ENCODE measurements at places on chromosomes 1 and 21. TPM values are rescaled to one million over a fixed set of nuclear protein-coding genes. Genes with fewer than 3 reads are reported as not detected.
A peak's percentile ranks its signal among the peaks of the same experiment; 100 is the strongest.

C1QC gene
- 29.0 TPM for total RNA-seq

DNA sequence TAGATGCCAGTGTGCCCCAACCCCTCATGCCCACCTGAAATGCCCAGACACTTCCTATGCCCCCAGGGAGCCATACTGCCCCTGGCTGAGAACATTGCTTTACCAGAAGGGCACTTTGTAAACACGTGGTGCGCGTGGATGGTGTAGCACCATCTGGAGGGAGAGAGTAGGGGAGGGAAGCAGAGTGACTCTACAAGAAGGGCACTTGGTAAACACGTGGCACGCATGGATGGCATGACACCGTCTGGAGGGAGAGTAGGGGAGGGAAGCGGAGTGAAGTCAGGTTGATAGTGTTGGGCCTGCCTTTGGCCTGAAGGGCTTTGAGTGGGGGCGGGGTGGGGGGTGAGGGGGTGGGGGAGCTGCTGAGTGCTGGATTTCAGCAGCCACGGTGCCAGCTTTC is 324.0 kb upstream of the VAMP3 start:
- H3K27me3 ChIP-seq, result no peaks in the 10 kb centered on the region
- H3K27ac ChIP-seq, result no peak overlapping the region
- no peaks in the 10 kb centered on the region for H3K36me3 ChIP-seq
- no peaks in the 10 kb centered on the region for H3K4me1 ChIP-seq
- H3K4me3 ChIP-seq, result no peak overlapping the region

DNA sequence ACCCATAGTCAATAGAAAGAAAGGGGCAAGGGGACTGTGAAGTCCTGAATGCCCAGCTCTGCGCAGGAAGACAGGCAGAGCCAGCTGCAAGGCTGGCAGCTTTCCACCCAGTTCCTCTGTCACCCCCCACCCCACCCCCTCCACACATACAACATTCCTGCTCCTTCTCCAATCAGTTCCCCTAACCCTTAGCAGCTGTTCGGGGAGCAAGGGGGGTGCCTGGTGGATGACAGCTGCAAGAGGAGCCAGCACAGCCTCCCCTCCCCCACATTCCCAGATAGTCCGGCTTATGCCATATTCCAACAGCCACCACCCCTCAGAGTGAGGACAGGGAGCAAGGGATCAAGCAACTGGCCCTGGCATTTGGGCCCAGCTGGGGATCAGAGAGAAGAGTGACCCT is 9.7 kb downstream of the ARHGEF2 start:
- H3K36me3 ChIP-seq, result peaks cover 4% of the 10 kb centered on the region
- H3K4me3 ChIP-seq, result peak overlapping the region; percentile 55
- peak overlapping the region; percentile 89 for H3K27ac ChIP-seq
- no peaks in the 10 kb centered on the region for H3K27me3 ChIP-seq
- H3K4me1 ChIP-seq, result peaks cover 75% of the 10 kb centered on the region
- DNase-seq, result peak; percentile 78

SYNC gene
- total RNA-seq, result 52.6 TPM

SLC9C2 gene
- not detected for total RNA-seq

DNA sequence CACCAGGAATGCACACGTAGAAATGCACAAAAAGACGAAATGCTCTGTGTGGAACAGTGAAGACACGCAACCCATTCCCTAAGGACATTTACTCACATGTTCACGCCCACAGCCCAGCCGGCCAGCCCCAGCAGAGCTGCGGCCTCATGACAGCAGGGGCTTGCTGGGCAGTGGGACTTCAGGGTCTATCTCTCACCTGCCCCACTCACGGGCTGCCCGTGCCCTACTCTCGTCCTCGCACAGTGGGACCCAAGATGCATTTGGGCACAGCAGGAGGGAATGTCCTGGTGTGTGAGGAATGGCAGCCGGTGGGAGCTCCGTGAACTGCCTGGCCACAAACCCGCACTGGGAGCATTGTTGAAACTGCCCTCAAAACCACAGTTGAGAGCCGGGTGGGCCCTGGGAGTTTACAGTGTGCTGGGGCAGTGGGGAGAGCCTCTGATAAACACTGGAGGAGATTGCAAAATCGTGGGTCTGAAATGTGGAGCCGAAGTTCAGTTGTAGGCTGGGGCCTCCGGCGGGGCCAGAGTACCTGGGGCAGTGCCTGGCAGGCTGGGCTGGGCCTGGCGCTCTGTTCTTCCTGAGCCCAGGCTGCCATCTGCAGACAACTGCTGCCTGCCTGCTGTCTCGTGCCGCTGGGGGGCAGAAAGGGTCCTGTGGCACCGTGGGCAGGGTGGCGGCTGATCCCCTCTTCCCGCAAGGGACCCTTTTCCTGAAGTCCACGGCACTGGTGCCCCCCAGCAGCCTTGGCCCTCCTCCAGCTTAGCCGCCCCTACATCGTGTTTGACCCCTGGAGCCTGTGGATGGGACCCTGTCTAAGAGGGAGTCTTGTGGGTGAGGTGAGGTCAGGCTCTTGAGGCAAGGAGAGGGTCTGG is 20.7 kb upstream of the POFUT2 start:
- DNase-seq, result peak; percentile 52
- peaks cover 5% of the 10 kb centered on the region for H3K27me3 ChIP-seq
- H3K27ac ChIP-seq, result no peak overlapping the region
- no peak overlapping the region for H3K4me3 ChIP-seq
- no peaks in the 10 kb centered on the region for H3K36me3 ChIP-seq

- peak overlapping the region; percentile 1 for H3K27ac ChIP-seq
- H3K4me3 ChIP-seq, result peak overlapping the region; percentile 13
- H3K4me1 ChIP-seq, result peaks cover 19% of the 10 kb centered on the region
- DNase-seq, result peak; percentile 31
Measured at GRCh38 chr1:214318356-214318755, 37.4 kb downstream of the SMYD2 start.

SH2D5 gene
- 2.2 TPM for total RNA-seq

DNA sequence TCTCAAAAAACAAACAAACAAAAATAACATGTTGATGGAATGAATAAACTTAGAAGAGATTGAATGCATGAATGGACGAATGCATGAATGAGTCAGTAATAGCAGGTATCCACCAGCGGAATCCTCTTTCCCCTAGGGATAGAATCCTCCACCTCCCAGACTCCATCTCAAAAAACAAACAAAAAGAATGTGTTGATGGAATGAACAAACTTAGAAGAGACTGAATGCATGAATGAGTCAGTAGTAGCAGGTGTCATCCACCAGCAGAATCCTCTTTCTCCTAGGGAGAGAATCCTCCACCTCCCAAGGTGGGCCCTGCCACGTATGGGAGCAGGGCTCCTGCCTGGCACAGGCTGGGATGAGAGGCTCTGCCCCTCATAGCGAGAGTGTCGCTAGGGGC is 26.8 kb upstream of the RNF19B start:
- no peaks in the 10 kb centered on the region for H3K27me3 ChIP-seq
- no peak overlapping the region for H3K27ac ChIP-seq
- H3K36me3 ChIP-seq, result no peaks in the 10 kb centered on the region
- H3K4me1 ChIP-seq, result peaks cover 30% of the 10 kb centered on the region
- no peak for DNase-seq

WASF2 gene
- total RNA-seq, result 38.0 TPM

PIGV gene
- total RNA-seq, result 6.0 TPM

- H3K27ac ChIP-seq, result peak overlapping the region; percentile 38
- no peak for DNase-seq
- H3K4me1 ChIP-seq, result no peaks in the 10 kb centered on the region
Measured at GRCh38 chr1:209839875-209840546, 12.2 kb downstream of the UTP25 start.

ILDR2 gene
- total RNA-seq, result 0.14 TPM

ICOSLG gene
- 1.6 TPM for total RNA-seq

DNA sequence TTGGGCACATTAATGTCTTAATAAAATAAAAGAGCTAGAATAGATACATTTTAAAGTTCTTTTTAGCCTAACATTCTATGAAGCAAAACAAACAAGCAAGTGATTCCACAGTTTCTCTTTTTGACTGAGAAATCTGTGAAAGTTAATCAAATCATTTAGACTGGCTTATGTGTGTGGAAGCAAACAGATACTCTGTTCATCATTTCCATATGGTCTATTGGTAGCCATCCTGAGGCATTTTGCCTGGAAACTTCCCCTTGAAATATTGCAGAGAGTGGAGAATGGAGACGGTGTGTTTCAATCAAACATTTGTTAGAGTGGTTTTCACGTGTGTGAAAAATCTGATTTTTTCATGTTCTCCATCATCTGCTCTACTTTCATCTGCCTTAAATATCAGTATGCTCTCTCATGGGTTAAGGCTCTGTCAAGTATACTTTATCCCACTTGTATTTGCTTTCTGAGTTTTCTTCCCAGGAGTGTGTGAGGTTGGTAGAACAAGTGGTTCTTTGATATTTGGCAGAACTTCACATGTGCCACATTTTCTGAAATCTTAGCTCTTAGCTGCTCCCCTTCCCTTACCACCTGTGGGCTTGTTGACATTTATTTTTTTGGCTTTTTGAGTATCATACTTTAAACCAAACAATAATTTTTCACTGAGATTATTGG is 139.1 kb upstream of the PTGFR start:
- H3K4me3 ChIP-seq, result no peak overlapping the region
- no peaks in the 10 kb centered on the region for H3K36me3 ChIP-seq
- no peaks in the 10 kb centered on the region for H3K4me1 ChIP-seq
